ENCODE measurements at places on chromosomes 16 and 17. TPM values are rescaled to one million over a fixed set of nuclear protein-coding genes. Genes with fewer than 3 reads are reported as not detected.

RPS15A gene
- total RNA-seq, result 1,654 TPM

SULT1A2 gene
- not detected for total RNA-seq

NPIPA5 gene
- total RNA-seq, result not detected

CHST4 gene
- total RNA-seq, result 0.21 TPM

TEKT3 gene
- total RNA-seq, result not detected

Data from tongue (tissue), 3 donors.